ENCODE measurements at places on chromosomes 1 and 21.

DNA sequence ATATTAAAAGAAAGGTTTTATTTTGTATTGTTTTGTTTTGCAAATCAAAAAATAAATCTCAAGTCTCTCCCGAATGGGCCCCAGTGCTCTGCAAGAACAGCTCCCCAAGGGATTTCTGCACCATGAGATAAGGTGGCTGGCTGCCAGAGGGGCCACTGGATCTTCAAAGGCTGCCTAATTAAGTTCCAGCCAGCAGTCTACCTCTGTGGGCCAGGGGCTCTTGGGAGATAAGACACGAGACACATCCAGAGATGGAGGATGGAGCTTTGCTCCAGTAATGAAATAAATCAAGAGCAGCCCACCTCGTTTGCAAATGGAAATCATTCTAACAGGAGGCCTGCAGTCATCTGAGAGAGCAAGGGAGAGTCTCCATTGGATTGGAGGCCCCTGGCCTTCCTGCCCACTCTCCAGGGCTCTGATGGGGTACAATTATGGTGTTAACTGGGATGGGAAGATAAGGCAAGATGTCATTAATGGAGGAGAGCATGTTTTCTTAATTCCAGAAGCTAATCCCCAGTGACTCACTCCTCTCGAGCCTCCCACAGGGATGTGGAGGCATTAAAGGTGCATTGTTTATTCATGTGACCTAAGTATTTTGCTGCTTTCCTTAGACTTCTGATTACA lies 155.2 kb upstream of the KAZN start:
- DNase-seq: no peak

DNA sequence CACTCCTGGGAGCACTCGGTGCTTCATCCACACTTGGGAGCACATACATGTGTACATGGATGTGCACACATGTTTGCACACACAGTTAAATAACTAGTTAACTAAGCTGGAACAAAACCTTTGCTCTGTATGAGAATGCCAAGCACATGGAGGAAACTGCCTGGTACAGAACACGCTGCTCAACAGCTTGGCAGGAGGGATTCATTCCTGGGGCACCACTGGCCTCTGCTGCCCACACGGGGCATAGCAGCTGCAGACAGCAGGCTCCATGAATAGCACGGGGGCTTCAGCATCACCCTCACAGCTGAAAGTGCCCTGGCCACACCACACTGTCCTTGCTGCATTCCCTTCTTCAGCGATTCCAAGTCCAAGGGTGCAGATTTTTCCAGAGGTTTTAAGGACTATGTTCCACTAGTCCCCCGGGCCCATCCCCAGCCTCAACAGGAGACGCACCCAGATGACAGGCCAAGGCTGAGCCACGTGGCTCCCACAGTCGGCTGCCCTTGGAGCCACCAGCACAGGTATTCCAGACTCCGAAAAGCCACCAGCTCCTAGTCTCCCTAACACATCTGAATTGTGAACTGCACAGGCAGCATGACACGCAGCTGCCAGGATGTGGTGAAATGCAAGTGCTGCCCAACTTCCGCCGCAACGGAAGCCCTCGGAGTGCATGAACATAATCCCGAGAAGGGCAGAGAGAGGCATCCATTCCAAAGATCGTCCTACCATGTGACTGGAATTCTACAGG lies 16.9 kb downstream of the NPHP4 start:
- DNase-seq: no peak

- no peak for DNase-seq
Observed at GRCh38 chr1:223176437-223176836, 33.4 kb upstream of the TLR5 start.

DNA sequence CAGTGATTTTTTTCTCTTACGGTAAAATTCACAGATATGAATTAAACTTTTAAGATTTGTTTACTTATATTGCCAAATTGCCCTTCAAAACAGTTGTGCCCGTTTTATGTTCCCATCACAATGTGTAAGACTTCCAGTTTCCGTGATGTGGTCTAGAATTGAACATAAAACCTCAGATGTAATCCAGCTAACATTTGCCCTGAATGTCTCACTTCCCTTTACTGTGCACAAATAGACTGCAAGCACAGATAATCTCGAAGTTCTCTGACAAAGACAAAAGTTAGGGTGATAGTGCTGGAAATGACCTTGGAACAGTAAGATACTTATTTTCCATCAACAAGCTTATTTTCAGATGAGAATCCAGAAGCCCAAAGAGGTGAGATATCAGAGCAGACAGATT lies 177.5 kb downstream of the ZZZ3 start:
- DNase-seq: no peak

DNA sequence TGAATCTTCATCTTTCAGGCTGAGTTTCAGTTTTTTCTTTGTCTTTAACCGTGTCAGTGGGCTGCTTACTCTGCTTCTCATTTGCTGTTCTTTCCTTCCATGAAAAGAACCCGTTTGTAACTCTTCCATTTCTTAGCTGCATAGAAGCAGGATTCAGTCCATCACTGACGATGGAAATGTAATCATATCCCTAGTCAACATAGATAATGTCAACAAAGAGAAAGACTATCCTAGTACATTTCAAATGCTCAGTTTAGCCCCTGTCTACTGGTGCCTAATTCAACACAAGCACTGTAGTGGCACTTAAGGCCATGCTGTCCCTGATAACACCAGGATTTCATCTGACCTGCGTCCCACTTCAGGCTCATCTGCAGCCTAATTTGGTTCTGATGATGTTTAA lies 376 bp downstream of the GBP1 start:
- no peak for DNase-seq

- DNase-seq: no peak
Observed at GRCh38 chr1:56225964-56226815, 353.2 kb downstream of the PLPP3 start.

- DNase-seq: no peak
Observed at GRCh38 chr21:33199100-33199464, 30.7 kb upstream of the IFNAR2 start.

- DNase-seq: no peak
Observed at GRCh38 chr1:3032371-3033039, 11.2 kb downstream of the ACTRT2 start.

DNA sequence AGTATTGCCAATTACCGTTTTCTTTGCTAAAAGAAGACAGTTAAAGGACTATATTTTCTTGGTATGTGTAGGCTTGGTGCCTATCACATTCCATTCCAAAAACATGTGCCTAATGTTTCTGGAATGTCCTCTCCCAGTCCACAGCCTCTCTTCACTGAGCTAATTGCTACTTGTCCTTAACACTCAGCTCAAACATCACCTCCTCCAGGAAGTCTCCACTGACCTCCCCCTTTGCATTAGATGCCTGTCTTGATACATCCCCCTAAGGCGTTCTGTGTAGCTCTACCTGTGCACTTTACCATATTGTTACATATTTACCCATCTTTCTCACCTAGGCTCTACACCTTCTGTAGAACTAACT lies 195.6 kb upstream of the CAMK1G start:
- no peak for DNase-seq

GRCh38 chr1:35809114-35810095 lies 1.6 kb downstream of the AGO4 start:
- DNase-seq: no peak

DNA sequence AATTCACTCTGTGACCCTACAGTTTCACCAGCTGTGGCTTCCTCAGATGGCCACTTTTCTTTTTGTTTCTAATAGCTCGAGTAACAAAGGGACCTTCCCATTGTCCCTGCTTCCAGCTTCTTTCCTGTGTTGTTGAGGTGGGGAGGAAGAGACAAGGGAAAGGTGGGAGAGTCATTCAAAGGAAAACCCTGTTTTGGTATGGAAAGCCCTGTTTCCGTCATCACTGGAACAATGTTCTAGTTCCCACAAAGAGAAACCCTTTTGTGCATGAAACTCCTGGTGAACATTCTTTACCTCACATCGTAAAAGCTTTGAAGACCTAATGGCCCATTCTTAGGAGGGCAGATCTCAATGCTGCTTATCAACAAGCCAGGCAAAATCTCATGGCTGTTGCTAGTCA lies 62.2 kb downstream of the ABCA4 start:
- DNase-seq: no peak

DNA sequence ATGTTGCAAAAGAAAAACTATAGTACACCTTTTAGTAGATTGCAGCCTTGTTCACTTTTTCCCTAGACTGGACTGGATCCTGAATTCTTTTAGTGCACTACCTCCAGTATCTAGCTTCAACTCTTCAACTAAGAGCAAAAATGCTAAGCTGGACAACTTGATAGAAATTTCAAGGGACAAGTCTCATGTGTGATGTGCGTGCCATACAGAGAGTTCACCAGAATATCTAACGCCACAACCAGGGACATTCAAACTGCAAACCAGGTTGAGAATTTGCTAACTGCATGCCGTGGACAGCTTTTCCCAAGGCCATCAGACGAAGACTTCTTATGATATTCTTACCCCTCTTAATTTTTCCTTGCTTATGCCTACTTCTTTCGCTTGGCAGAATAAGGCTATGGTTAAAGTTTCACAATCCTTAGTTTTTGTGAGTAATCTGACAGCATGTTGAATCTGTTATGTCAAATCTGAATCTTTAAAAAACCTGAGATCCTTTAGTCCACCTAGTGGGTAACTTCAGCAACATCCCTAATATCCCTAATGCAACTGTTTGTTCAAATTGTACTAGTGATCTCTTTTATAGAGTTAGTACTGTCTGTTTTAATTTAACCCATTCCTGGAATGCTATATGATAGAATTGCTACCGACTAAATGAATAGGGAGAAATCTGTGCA lies 66.4 kb downstream of the DDAH1 start:
- DNase-seq: no peak
